ENCODE measurements at places on chromosomes 13 and 19.

DNA sequence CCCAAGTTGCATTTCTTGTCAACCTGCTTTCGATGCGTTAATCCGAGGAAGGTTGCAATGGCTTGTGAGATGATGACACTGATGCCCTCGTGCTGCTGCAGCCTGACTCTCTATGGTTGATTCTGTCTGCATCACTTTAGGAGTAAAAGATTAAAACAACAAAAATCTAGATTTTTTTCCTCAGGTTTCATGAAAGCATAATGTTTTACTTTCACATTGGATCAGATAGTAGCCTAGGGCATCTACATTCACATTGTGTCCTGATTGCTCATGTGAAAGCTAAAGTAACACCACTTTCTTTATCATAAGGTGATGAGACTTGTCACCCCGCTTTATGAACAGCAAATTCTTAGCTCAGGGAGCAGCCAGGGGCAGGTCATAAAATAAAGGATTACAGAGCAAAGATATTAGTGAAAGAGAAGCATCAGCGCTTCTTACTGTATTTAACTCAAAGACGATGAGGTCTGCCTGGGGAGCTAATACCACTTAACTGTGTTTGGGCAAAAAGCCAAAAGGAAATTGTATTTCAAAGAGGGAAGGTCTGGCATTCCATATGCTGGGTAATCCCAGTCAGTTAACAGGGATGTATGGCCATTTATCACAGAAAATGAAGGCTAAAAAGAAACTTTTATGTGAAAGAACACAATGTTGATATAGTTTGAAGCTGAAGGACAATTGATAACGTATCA, 270.5 kb downstream of the GPC6 start:
- DNase-seq: no peak

DNA sequence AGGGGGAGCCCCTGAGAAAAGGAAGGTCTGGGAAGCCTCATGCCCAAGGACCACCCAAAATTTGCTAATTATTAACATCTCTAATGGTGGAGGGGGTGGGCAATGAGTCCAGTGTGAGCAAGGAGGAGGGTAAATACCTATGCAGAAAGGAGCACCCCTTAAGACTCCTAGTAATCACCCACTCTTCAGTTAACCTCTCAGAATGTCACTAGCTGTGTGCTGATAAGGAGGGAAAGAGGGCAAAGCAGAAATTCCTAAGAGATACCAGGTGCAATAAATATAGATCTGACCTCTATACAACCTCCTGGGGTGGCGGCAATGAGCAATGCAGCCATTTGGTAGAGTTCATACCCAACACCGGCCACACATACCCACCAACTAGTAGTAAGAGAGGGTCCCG, 12.7 kb upstream of the DPY19L3 start:
- no peak for DNase-seq

GRCh38 chr13:25923217-25924085, 128.4 kb downstream of the SHISA2 start:
- DNase-seq: no peak

DNA sequence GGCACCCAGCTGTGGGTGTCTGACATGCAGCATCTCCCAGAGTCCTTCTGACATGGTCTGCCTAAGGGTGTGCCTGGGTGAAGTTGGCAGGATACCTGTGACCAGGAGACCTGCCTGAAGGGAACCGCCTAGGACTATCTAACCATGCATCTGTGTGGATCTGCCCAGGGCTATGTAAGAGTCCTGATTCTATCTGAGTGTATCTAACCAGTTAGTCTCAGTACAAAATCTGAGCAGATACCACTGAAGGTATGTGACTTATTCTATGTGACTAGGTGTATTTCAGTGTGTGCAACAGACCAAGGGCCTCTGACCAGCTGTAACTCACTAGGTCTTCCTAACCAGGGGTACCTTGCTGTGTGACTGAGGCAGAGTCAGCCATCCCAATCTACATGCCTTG, 28.2 kb upstream of the FBL start:
- no peak for DNase-seq

DNA sequence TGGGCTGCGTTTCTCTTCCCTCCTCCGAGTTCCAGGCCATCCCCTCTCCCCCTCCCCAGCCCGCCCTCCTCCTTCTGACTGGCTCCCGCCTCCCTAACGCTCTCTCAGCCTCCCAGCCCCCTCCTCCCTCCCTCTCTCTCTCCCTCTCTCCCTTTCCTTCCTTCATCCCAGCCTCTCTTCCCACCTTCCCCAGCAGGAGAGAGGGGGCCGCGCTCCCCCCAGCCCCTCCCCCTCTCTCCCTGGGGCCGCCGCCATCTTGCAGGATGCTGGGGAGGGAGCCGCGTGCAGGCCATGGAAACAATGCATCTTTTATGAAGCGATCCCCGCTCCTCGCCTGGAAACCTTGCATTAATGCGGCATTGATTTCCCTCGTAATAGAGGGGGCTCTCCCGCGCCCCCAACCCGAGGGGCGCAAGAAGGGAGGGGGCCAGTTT, 42.6 kb upstream of the ADGRL1 start:
- DNase-seq: peak; percentile 17

GRCh38 chr19:5126498-5127223, 157.7 kb downstream of the KDM4B start:
- DNase-seq: no peak

DNA sequence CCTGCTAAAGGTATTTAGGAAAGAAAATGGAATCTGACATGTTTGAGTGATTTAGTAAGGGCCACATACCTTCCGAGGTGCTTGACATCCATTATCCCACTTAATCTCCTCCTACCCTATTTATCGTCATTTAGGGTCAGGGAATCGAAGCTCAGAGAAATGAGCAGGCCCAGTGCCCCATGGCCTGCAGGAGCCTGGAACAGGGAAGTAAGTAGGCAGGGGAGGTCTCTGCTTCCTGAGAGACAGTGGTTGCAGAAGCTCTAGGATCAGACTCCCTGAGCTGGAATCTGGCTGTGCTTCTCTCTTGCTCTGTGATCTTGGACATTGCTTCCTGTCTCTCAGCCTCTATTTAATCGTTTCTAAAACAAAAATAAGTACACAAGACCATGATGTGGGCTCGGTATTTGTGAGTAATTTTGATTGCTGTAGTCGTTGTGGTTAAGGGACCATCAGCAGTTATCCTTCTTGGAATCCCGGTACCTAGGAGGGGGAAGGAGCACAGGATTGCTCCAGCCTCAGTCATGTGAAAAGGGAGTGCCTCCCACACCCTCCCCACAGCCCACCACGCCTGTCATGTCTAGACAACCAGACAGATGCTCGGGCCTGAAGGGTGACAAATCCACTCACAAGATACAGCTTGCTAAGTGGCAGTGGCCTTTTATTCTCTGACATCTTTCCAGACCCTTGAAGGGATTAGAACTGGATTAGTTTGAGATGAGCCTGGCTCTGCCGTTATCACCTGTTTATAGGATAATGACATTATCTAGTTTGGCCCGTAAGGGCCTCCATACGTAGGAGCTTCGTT, 169.2 kb upstream of the TSHZ3 start:
- DNase-seq: no peak

GRCh38 chr13:23619068-23619855, 49.0 kb downstream of the TNFRSF19 start:
- no peak for DNase-seq

DNA sequence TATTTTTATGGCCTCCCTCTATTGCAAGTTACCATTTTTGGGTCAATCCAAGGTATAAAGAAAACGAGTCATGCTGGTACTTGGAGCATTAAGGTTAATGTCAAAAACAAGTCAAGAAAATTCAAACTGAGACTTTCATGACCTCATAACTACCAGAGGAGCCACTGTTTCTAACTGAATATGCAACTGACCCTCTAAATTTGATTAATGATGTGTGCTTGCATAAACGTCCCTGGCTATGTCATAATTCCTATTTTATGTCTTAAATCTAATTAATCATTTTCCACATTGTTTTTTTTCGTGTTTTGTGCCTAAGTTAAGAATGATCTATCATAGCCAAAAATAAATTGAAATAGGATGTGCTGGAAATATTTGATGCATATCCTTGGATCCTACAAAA, 396.7 kb upstream of the GPC6 start:
- DNase-seq: no peak

GRCh38 chr13:99977334-99977911, 4.2 kb upstream of the ZIC2 start:
- no peak for DNase-seq

GRCh38 chr19:47564081-47564480, 8.9 kb downstream of the ZNF541 start:
- DNase-seq: no peak

GRCh38 chr13:30145709-30146367, 161.5 kb downstream of the KATNAL1 start:
- DNase-seq: no peak

DNA sequence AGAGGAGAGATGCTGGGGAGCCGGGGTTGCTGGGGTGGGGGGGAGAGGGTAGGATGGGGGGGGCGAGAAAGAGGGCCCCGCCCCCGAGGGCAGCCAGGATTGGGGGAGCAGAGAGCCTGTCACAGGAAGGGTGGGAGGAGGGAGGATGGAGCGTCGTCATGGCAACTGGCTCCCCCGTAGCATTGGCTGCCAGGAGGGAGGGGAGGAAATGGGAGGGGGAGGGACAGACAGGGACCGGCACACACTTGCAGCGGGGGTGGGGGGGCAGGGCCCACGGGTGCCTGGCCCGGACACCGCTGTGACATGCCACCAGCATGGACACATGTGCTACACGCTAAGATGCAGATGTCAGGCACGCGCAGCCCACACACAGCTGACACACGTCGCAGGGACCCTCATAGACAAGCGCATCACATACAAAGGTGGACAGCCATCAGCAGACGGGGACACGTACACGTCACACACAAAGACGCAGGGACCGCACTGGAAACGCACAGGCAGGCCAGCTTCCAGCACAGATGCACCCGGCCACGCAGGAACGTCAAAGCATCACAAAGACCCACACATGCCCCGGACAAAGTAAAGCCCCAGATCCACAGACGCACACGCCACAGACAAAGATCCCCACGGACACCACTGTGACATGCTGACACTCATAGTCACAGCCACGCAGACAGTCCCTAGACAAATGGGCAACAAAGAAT, at the start of gene LMTK3:
LMTK3 (minus strand) TSS at position 36 of the 704 bp plus-strand sequence. CDS start 259 bp downstream, outside the sequence.
- DNase-seq: peak; percentile 93
